ENCODE measurements at places on chromosomes 5 and 9. TPM values are rescaled to one million over a fixed set of nuclear protein-coding genes. Genes with fewer than 3 reads are reported as not detected.

- no peak for DNase-seq
- no peak overlapping the region for H3K27ac ChIP-seq
- no peaks in the 10 kb centered on the region for H3K27me3 ChIP-seq
- no peak overlapping the region for H3K4me3 ChIP-seq
- no peaks in the 10 kb centered on the region for H3K4me1 ChIP-seq
- peaks cover 65% of the 10 kb centered on the region for H3K36me3 ChIP-seq
Measured at GRCh38 chr5:169599451-169599850, 15.9 kb downstream of the SPDL1 start.

GRCh38 chr9:107008011-107008410, 145.0 kb downstream of the ZNF462 start:
- no peaks in the 10 kb centered on the region for H3K4me1 ChIP-seq
- H3K27me3 ChIP-seq = peaks cover 2% of the 10 kb centered on the region
- H3K27ac ChIP-seq = no peak overlapping the region

- no peaks in the 10 kb centered on the region for H3K36me3 ChIP-seq
- no peak overlapping the region for H3K27ac ChIP-seq
- no peaks in the 10 kb centered on the region for H3K27me3 ChIP-seq
- no peak for DNase-seq
- no peaks in the 10 kb centered on the region for H3K4me1 ChIP-seq
Measured at GRCh38 chr5:89246864-89247263, 363.9 kb upstream of the MEF2C start.

GRCh38 chr9:122791872-122792669, 3.3 kb downstream of the OR5C1 start:
- DNase-seq = no peak
- H3K27me3 ChIP-seq = no peaks in the 10 kb centered on the region
- H3K27ac ChIP-seq = no peak overlapping the region
- H3K36me3 ChIP-seq = no peaks in the 10 kb centered on the region
- no peaks in the 10 kb centered on the region for H3K4me1 ChIP-seq
- H3K4me3 ChIP-seq = no peak overlapping the region

GRCh38 chr9:84750152-84750865, 80.8 kb downstream of the NTRK2 start:
- H3K27me3 ChIP-seq = peaks cover 5% of the 10 kb centered on the region
- no peaks in the 10 kb centered on the region for H3K36me3 ChIP-seq
- H3K4me3 ChIP-seq = no peak overlapping the region
- DNase-seq = no peak

DNA sequence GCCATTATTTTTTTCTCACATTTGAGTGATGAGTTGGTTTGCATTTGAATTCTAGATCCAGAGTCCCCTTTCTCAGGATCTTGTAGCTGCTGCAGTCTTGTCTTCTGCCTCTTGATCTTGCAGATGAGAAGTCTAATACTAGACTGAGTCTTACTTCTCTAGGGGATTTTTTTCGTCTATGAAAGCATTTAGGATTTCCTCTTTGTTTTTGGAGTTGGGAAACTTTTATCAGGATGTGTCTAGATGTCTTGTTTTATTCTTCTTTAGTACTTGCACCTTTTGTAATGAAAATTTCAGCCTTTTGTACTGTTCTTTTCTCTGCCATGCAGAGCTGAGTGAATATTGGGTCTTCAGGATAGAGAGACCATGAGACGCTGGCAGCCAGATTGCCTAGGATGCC, 65.4 kb downstream of the ZNF618 start:
- H3K27ac ChIP-seq = no peak overlapping the region
- H3K36me3 ChIP-seq = no peaks in the 10 kb centered on the region
- DNase-seq = no peak
- H3K4me1 ChIP-seq = no peaks in the 10 kb centered on the region

DNA sequence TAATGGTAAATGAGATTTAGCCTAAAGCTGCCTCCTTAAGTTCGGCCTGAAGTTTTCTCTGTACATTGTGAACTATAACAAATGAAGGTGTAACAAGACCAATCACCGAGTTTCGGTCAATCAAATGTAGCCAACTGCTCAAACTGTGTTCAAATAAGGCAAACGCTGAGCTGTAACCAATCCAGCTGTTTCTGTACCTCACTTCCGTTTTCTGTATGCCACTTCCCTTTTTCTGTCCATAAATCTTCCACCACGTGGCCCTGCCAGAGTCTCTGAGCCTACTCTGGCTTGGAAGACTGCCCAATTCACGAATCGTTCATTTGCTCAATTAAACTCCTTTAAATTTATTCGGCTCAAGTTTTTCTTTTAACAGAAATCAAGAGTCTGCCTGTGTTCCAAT, 193.5 kb upstream of the KLF9 start:
- H3K27ac ChIP-seq = no peak overlapping the region
- peaks cover 6% of the 10 kb centered on the region for H3K4me1 ChIP-seq
- H3K4me3 ChIP-seq = no peak overlapping the region
- no peaks in the 10 kb centered on the region for H3K36me3 ChIP-seq
- no peak for DNase-seq

RNF20 gene
- total RNA-seq = 39.9 TPM

RANBP3L gene
- total RNA-seq = not detected

MYO10 gene
- total RNA-seq = not detected

SEC24A gene
- total RNA-seq = 22.6 TPM

Measured in activated CD8-positive, alpha-beta T cell treated with anti-CD3 and anti-CD28 coated beads, Interleukin-2, amount 10 ng/mL, durations not matched to agents 7 days and 5 days (primary cell).